ENCODE measurements at places on chromosomes 1 and 21. TPM values are rescaled to one million over a fixed set of nuclear protein-coding genes. Genes with fewer than 3 reads are reported as not detected.

Gene NRDC
- 69.6 TPM for total RNA-seq

Gene CTSK
- 38.4 TPM for total RNA-seq

Gene PDZK1IP1
- total RNA-seq = not detected

Gene HRNR
- total RNA-seq = not detected

Gene SPATA17
- 0.45 TPM for total RNA-seq

Gene SPTA1
- not detected for total RNA-seq

Gene CFAP107
- not detected for total RNA-seq

Gene SLC30A7
- 27.9 TPM for total RNA-seq

Gene CFAP126
- not detected for total RNA-seq

Gene LEMD1
- not detected for total RNA-seq

Gene RXRG
- not detected for total RNA-seq

Gene KCNA3
- total RNA-seq = 1.4 TPM

Gene OXCT2
- 0.45 TPM for total RNA-seq

Gene ANGPTL3
- not detected for total RNA-seq

Gene MARK1
- 0.30 TPM for total RNA-seq

Gene SYCP1
- not detected for total RNA-seq

Gene MANEAL
- total RNA-seq = 0.35 TPM

Gene GJA4
- total RNA-seq = 40.6 TPM

Gene AMY2B
- 2.0 TPM for total RNA-seq

Gene FMO5
- 1.2 TPM for total RNA-seq

Gene OPTC
- total RNA-seq = not detected

Gene KRTAP12-2
- not detected for total RNA-seq

Gene RAP1GAP
- 0.23 TPM for total RNA-seq

Gene PPIAL4G
- under 0.01 TPM for total RNA-seq

Gene YTHDF2
- 37.4 TPM for total RNA-seq

Measured in smooth muscle cell of the coronary artery (primary cell).